ENCODE measurements at places on chromosomes 3 and 15.

DNA sequence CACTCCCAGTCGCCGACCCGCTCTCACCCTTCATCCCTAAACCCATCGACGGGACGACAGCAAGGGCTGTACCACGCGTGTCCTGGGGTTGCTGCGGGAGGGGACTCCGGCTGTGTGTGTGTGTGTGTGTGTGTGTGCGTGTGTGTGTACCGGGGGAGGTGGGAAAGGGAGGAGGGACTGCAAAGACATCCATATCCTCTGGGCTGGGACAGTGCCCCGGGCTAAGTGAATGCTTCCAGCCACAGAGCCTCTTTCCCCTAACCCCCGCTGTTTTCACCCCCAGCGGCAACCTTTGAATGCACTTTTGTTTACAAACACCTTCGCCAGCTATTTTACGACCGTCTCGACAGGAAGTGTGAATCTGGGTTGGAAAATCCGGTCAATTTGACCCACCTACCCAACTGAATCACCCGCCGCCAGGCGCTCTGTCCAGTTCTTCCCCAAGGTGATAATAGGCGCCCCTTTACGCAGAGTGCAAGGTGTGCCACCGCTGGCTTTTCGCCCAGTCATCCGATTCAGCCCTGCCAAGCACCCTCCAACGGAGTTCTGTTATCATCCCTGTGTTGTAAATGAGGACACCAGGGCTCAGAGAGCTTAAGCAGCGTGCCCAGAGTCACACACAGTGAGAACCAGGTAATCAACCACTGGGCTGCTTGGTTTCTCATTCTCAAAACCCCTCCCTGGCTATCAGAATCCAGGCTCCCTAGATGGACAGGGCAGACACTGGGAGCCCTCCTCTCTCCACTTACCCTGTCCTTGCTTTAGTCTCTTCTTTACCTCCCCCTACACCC is 739 bp upstream of the AMOTL2 start:
- no peak for DNase-seq

DNA sequence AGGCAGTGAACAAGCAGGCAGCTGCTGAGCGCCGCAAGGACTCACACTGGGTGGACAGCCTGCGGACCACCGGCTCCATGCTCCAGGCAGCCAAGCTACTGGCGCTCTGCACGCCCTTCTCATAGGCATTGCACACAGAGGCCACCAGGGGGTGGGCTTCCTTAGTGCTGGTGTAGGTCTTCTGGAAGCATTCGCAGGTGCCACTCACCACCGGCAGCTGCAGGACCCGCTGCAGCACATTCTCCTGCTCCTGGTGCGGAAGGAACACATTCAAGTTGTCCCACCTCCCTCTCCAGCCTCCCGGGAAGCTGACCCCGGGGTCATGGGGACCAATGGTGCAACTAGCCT is 6.0 kb downstream of the PLIN1 start:
- DNase-seq = no peak

- no peak for DNase-seq
These were observed 15.9 kb downstream of the SH3GL3 start for GRCh38 chr15:83462953-83463433.

DNA sequence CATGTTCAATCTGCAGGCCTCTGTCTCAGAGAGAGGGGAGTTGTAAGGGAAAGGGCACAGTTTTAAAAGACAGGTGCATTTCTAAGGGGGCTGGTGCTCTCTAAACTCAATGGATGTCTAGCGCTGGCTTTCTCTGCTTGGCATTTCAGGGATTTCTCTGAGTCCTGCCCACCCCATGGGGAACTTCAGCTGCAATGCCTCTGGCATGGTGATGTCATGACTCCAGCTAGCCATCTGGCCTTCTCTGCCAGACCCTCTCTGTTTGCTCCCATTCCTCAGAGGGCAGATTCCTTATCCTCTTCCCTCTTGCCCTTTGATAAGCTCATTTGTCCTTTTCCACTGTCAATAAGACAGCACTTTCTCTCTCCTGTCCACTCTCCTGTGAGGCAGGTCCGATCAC is 40.8 kb downstream of the RPLP1 start:
- no peak for DNase-seq

GRCh38 chr15:75229191-75230015 is 27.7 kb downstream of the C15orf39 start:
- DNase-seq = no peak

DNA sequence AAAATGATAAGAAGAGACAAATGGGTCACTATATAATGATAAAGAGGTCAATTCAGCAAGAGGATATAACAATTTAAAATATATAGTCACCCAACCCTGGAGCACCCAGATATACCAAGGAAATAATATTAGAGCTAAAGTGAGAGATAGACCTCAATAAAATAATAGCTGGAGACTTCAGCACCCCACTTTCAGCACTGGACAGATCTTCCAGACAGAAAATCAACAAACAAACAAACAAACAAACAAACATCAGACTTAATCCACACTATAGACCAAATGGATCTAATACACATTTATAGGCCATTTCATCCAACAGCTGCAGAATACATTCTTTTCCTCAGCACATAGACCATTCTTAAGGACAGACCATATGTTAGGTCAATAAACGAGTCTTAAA is 79.4 kb downstream of the SENP7 start:
- no peak for DNase-seq

- DNase-seq = no peak
These were observed 317.8 kb upstream of the C2CD4B start for GRCh38 chr15:62482785-62483429.

GRCh38 chr3:105503191-105503593 is 136.5 kb downstream of the ALCAM start:
- no peak for DNase-seq

- DNase-seq = no peak
These were observed 229.8 kb upstream of the PLSCR5 start for GRCh38 chr3:146834917-146835316.

GRCh38 chr3:186642014-186642413 is 1.8 kb downstream of the FETUB start:
- DNase-seq = no peak

DNA sequence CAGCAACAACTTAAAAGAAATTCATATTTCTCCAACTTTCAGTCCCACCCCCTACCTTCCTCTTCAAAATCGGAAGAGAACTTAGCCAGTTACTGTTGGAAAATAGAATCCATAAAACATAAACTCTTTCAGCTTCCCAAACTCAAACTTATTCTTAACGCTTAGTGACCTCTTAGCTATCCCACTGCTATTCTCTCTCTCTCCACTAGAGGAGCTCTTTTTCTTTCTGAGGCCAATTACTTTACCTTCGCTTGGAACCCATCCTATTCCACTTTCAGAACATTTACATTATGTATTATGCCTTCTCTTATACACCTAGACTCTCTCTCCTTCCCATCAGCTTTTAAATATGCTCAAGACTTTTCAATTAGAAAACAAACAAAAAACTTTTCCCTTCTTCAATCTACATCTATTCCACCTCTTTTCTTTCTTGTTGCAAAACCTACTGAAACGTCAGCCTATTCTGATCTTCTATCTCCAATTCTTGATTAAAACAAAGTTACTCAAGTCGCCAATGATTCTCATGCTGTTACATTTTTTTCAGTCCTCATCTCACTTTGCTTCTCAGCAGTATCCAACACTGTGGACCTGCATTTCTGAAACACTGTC is 13.4 kb upstream of the GHSR start:
- DNase-seq = no peak

DNA sequence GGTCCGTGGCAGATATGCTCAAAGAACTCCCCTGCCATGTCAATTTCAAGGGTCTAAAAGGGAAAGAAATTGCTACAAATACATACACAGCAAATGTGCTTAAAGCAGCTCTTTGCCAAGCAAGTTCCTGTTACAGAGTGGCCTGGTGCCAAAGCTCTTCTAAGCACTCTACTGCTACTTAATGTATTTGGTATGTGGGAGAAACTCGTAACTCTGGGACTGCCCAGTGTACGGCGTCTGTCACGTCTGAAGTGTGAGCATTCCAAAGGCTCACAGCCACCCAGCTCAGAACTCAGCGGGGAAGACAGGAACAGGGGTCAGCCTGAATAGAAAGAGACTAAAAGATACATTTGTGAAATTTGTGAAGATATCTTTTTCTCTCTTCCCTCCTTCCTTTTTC is 54.6 kb downstream of the RBMS3 start:
- peak; percentile 95 for DNase-seq

DNA sequence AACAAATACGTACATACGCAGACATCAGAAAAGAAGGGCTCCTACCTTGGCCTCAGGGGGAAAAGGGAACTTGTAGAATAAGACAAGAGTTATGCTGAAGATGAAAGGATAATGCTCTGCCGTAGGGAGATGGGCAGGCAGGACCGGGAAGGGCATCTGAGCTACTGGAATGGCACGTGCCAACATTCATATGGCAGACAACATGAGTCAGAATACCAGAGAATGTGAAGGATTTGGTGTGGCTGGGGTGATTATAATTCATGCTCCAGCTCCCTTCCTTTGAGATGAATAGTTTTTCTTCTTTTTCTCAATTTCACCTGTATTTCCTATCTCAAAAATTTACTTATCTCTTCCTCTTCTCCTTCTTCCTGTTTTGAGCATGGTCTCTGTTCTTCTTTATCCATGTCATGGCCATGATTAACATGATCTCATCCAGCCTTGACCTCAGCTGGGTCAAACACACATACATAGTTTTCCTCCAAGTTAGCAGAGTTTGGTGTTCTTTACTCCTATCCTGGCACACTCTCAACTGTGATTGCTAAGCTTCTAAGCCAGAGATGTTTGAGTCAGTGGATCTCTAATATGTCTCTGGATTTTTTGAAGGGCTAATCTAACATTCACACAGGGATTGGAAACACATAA is 507.0 kb downstream of the FOXP1 start:
- no peak for DNase-seq

DNA sequence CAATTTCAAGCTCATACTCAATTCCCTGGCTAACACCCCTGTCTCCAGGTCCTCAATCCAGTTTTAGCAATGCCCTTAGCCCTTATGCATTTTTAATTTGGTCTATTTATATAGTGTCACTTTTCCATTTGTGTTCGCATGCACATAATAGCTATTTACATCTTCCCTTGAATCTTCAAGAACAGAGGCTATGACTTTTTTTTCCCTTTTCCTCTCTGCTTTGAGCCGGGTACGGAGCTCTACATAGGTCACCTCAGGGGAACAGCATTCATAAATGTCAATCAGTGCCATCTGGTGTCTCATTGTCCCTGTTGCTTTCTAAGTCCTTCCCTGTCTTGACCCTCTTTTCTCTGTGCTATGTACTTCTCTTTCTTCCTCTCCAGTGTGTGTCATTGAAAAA is 26.5 kb upstream of the ACTC1 start:
- no peak for DNase-seq

DNA sequence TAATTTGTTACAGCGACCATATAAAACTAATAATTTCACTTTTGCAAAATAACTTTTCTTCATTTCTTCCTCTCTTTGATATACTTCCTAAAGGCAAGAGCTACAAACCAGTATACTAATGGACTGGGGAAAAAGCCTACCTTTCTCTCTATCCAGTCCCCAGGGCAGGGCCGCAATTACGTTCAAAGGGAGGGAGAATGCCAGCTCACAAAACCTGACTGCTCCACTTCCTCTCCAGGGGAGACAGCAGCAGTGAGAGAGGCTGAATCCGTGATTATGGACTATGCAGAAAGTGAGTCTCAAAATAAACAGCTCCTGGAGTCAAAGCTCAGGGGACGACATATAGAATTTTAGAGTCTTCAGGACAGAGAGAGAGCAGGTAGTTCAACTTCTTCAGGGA is 126.9 kb upstream of the HES1 start:
- no peak for DNase-seq

DNA sequence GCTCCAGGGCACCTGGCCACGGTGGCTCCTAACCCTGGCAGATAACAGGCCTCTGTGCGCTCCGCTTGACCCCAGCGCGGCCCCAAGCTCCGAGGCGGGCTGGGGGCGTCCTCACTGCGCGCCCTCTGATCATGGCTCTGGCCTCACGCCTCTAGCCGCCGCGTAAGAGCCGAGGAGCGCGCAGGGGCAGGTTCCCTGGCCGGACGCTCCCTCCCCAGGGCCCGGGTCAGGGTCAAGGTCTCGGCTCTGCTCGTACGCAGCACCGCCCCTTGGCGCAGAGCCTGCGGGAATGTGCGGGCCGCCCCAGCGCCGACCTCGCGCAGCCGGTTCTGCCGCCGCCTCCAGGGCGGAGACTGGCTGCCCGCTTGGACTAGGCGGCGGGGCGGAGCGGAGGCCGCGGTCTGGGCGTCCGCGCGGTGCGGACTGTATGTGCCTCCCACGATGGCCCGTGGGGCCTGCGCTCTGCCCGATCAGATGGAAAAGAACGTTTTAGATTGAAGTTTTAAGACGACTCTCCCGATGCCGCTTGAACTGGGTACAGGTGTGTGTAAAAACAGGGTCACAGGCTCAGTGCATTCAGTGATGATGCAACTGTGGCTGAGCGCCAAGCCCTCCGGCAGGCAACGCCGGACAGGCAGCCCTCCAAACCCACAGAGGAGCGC is 40.8 kb downstream of the CHST14 start:
- no peak for DNase-seq

DNA sequence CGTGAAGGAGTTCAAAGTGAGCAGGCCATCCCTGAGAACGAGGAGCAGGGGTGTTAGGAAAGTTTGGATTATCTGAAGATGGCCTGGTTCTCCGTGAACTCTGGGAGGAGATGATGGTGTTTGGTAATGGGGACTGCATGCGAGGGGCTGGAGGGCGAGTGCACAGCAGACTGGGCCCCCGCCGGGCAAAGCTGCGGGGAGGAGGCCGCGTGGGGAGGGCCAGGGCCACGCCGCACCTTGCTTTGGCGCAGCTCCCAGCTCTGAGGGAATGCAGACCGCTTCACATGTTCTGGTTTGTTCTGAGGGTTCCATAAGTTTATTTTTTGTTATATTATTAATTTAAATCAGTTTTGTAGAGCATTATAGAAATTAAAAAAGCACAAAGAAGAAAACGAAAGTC is 22.2 kb downstream of the SLC6A1 start:
- no peak for DNase-seq

GRCh38 chr3:127775398-127776109 is 46.8 kb downstream of the MGLL start:
- no peak for DNase-seq

All from AG09319 (cell line).